ENCODE measurements at places on chromosomes 4 and X.

GRCh38 chr4:5134620-5135019 lies 83.3 kb downstream of the STK32B start:
- DNase-seq = no peak

DNA sequence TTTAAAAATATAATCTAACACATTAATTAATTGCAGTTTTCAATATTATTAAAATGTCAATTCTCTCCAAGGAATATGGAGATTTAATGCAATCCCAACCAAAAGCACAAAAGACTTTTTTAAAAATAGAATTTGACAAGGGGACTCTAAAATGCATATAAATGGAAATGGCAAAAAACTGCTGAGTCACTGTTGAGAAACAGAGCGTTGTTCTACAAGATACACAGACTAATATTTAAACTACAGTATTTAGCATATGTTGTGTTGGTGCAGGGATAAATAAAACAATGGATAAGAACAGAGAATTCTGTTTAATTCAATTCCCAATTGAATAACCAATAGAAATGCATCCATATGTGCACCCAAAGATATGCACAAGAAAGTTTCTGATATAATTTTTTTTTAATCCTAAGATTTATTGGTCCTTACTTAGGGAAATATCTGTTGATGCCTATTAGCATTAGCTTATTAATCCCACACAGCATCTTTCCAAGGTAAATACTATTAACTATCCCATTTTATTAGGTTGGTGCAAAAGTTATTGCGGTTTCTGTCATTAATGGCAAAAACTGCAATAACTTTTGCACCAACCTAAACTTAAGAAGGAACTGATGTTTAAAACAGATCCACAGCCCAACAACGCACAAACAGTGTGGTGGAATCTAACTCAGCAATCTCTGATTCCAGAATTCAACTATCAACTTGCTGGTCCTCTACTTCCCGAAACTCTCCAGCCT lies 86.8 kb upstream of the VEGFC start:
- DNase-seq = no peak

DNA sequence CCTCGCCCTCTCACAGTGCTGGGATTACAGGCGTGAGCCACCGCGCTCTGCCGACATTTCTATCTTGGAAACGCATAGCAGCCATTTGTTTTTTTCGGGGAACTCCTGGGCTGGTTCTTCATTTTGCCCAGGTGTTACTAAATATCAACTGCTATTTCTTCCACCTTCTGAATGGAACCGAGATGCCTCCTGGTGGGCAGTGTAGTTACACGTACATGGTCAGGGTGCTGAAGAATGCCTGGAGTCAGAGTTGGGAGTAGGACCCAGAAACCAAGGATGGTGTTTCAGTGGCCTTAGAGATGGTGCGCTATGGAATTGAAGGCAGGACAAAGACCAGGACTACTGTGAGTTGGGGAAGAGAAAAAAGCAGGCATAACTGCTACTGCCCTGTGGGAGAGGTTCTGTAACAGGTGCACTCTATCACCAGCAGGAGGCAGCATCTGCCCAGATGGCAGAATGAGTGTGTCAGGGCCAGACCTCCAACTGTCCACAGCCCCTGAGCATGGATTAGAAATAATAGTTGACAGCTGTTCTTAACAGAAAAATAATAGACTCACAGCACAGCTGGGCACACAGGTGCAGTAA lies 81.7 kb downstream of the ZC4H2 start:
- DNase-seq = no peak

GRCh38 chr4:147826288-147826646 lies 94.4 kb downstream of the ARHGAP10 start:
- no peak for DNase-seq

DNA sequence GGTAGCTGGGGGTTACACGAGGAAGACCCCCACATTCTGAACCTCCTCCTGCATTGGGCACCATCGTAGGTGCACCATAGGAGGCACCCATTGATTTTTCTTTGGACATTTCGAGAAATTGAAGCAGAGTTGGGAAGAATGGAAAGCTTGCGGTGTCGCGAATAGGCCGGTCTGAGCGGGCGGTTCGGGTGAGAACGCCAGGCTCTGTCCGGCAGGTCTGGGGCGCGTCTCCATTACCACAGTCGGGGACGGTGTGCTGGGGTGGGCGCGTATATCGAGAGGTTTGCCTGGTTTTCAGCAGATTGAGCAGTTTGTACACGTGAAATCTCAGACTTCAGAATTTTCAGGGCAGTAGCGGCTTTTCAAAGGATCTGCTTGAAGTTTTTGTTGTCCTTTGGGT lies 560 bp downstream of the PASD1 start:
- DNase-seq = no peak

DNA sequence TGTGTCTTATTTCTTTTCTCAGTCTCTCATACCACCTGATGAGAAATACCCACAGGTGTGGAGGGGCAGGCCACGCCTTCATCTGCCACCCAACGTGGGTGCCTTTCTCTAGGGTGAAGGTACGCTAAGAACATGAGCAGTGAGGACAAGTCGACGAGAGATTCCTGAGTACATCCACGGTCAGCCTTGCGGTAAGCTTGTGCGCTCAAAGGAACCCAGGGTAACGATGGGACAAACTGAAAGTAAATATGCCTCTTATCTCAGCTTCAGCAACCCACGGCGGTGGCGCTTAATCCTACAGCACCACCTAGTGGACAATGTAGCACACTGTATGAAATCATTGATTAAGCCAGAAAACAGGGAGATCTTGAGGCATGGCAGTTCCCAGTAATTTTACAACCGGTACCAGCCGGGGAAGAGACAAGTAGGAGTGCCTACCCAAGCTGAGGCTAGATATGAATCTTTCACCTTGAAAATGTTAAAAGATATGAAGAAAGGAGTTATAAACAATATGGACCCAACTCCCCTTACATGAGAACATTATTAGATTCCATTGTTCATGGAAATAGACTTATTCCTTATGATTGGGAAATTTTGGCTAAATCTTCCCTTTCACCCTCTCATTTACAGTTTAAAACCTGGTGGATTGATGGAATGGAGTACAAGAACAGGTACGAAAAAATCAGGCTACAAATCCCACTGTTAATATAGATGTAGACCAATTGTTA lies 63.0 kb downstream of the ZNF732 start:
- peak; percentile 52 for DNase-seq

DNA sequence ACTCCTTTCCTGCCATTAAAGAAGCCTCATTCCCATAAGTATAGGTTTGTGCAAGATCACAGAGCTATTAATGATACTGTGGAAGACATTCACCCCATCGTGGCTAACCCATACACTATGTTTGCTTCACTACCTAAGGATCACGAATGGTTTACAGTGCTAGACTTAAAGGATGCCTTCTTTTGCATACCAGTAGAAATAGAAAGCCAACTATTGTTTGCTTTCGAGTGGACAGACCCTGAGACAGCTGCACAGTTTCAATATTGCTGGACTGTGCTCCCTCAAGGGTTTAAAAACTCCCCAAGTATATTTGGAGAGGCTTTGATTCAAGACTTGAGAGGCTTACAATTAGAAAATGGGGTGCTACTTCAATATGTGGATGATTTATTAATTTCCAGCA lies 16.0 kb upstream of the PAPSS1 start:
- no peak for DNase-seq

GRCh38 chr4:7206911-7207567 lies 14.7 kb downstream of the SORCS2 start:
- DNase-seq = no peak

DNA sequence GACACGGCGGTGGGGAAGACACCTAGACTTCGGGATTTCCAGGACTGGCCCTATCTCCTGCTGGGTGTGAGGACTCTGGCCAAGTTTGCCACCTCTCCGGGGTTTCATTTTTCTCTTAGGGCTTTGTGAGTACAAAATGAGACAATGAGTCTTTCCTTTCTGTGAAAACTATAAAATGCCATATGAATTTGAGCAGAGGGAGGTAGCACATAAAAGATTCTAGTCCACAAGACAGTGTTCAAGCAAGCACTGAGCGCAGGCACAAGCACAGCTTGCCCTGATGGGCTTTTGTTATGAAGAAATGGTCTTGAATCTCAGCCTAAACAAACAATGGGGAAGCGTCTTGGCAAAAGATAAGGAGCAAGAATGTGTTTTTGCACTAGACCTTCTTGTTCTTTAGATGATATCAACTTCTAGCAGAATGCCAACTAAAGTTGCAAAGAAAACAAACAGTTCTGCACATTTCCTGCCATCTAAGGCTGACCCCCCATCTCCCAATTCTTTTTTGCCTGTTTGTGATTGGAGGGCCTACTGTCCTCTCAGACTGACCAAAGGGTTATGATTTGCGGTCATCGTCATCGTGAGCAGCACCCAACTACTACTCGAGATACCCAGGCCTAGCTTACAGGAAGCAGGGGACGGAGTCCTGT lies 73.0 kb upstream of the ZNF518B start:
- no peak for DNase-seq

DNA sequence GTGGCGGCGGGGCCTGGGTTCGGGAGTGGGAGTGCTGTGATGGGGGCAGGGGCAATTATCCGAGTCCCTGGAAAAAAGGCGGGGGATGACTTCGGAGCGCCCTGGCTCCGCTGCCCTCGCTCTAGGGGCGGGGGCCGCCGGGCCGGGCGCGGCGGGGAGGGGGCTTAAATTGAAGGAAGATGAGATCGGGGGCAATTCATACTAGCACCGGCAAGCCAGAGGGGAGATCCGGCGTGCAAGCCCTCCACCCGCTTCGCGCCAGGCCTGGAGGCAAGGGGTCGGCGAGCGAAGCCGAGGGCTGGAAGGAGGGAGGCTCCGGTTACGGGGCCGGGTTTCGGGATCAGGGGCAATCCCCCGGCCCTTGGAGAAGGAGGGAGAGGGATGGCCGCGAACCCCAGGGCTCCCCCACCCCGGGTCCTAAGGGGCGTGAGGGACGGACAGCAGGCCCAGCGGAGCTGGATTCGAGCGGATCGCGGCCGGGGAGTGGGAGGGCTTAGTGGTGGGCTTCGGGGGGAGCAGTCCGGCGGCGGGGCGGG lies 1.2 kb downstream of the BCORL1 start:
- DNase-seq = no peak

GRCh38 chrX:66045894-66046293 lies 6.0 kb upstream of the VSIG4 start:
- DNase-seq = no peak

DNA sequence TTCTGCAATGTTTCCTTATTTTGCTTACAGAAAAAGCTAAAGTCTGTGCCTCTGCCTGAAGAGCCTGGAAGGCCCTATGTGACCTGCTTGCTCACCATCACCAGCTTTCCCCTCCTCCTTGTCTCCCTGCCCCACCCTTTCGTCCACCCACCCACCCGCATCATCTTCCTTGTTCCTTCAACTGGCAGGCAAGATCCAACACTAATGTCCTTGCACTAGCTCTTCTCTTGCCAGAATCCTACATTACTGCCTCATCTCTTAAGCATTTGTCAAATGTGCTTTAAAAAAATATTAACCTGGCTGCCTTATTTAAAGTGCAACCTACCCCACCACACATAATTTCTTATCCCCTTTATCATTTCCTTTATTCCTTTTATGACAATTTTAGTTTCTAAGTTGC lies 165.1 kb upstream of the PPP3CA start:
- DNase-seq = no peak

DNA sequence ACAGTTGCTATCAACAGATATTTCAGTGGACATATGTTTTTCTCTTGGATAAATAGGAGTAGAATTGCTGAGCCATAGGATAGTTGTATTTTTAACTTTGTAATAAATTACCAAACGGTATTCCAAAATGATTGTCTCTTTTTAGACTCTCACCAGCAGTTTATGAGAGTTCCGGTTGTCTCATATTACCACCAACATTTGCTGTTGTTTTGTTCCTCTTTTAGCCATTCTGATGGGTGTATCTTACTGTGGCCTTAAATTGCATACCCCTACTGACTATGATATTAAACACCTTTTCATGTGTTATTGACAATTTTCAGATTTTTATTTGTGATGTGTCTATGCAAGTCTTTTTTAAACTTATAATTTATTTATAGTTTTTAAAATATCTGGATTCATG lies 39.7 kb downstream of the SNX25 start:
- no peak for DNase-seq

- no peak for DNase-seq
These were observed 9.9 kb downstream of the FAM200B start for GRCh38 chr4:15691346-15692135.

- no peak for DNase-seq
These were observed 7.5 kb upstream of the BMP2K start for GRCh38 chr4:78768452-78769180.

DNA sequence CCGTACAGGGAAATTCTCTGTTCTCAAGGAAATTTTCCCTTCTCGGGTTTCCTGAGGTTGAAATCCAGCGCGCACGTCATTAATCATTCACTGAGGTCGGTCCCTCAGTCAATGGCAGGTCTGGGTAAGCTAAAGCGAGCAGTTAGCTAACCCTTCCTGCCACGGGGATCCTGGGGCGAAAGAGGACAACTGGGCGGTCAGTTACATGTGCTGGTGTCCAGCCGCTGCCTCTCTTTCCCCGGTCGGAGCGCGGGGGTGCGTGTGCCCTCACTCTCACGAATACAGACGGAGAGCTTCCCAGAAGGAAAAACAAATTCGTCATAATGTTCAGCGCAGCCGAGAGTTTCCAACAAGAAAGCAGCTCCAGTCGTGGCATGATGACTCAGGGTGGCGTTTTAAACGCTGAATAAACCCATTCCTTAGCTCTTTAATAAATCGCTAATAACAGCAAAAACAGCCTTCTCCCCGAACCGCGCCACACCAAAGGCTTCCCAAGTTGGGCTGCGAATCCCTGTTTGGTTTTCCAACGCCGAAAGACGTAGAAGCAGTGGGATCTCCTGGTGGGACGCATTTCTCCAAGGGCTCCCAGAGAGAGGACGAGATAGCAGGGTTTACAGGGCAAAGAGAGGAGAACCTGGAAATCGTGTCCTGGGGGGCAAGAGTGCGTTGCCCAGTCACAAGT lies 752 bp upstream of the FGF5 start:
- DNase-seq = no peak

DNA sequence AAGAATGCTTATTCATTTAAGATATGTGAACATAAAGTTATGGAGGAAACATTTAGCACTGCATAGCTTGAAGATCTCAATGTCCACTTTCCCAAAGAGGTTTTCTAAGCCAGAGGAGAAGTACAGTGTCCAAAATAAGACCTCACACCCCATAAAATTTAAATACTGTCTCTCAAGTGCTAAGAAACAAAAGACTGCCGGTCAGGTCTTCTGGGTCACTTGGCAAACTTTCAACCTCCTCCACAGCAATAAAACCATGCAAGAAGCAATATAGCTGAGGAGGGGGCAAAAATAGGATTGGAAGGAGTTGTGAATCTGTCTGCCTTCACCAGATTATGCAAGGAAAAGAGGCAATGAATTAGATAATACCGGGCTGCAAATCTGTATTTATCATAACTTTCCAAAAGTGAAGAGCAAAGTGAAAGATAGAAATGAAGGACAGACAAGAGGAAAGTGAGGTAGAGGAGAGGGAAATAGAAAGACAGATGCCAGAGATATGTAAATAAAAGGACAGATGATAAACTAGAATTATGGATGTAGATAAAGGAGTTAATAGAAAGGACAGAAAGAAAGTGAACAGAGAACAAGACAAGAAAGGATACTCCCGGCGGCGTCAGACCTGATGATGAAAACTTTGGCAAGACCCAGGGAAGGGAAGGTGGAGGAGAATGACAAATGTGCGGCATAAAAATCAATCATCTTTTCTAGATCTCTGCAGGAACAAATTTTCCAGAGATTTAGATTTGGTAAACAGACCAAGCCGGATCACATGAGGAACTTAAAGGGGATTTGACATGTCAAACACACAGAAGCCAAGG lies 152.7 kb upstream of the FAM241A start:
- no peak for DNase-seq

GRCh38 chr4:155904331-155904730 lies 835 bp downstream of the TDO2 start:
- no peak for DNase-seq

GRCh38 chr4:120658772-120659171 lies 263.8 kb downstream of the PRDM5 start:
- no peak for DNase-seq
